ENCODE measurements at places on chromosomes 4 and X.

- no peak for DNase-seq
Measured at GRCh38 chr4:11467931-11468330, 39.2 kb upstream of the HS3ST1 start.

DNA sequence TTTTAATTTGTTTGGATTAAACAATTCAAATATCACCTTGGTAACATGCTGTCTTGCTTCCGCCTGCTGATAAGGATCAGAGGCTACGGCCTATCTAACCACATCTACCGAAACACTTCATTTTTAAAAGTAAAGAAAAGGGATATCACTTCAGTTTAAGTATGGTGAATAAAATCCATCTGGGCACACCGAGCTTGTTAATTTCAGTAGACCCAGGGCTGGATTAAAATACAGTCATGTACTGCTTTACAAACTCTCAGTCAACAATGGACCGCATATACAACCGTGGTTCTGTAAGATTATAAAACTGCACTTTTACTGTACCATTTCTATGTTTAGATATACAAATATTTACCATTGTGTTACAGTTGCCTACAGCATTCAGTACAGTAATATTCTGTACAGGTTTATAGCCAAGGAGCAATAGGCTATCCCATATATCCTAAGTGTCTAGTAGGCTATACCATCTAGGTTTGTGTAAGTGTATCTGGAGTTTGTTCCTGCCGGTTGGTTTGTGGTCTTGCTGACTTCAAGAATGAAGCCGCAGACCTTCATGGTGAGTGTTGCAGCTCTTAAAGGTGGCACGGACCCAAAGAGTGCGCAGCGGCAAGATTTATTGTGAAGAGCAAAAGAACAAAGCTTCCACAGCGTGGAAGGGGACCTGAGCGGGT, 40.0 kb downstream of the SEPTIN11 start:
- no peak for DNase-seq

DNA sequence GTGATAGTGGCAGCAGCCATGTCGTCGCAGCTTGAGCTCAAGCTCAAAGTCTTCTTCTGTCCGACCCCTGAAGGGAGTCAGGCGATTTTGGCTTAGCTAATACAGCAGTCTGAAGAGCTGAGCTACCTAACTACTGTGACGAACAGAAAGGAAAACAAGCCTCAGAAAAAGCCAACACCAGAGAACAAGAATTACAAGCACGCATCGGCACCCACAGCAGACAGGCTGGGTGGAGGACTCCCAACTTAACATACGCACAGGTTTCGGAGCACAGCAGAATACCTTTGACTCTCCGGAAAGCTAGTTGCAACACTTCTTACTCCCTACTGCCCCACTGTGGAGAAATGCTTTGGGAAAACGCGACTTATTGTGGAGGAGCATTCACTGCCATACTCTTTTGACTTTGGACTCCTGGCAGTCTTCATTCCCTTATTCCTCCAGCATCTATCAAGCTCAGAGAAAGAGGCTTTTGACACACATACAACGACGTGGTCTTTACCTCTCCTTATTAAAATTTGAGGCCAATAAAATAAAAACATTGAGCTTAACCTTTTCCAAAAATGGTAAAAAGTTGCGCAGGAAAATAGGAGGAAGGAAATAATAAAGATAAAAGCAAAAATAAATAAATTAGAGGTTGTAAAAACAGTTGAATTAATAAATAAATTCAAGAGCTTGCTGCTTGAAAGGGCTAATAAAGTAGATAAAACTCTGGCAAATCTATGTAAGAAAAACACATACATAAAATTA, 41.3 kb upstream of the GPC3 start:
- DNase-seq = no peak

- no peak for DNase-seq
Measured at GRCh38 chr4:147313108-147313507, 167.8 kb upstream of the EDNRA start.

- DNase-seq = no peak
Measured at GRCh38 chrX:1852082-1852481, 237.2 kb downstream of the ASMT start.

DNA sequence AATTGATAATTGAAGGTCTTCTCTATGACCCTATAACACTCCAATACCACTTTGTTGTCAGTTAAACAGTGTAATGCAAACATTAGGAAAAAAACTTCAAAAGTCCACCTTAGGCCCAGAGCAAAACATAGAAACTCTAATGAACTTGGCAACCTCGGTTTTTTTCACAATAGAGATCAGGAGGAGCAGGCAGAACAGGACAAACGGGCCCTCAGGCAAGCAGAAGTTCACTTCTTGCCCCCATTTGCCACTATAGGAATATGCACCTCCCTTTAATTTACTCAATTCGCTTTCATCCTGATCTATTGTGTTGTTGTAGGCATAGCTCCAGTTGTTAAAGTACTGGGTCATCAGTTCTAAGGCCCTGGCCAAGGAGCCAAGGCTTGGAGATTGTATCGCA, 18.2 kb downstream of the ACOX3 start:
- DNase-seq = no peak

DNA sequence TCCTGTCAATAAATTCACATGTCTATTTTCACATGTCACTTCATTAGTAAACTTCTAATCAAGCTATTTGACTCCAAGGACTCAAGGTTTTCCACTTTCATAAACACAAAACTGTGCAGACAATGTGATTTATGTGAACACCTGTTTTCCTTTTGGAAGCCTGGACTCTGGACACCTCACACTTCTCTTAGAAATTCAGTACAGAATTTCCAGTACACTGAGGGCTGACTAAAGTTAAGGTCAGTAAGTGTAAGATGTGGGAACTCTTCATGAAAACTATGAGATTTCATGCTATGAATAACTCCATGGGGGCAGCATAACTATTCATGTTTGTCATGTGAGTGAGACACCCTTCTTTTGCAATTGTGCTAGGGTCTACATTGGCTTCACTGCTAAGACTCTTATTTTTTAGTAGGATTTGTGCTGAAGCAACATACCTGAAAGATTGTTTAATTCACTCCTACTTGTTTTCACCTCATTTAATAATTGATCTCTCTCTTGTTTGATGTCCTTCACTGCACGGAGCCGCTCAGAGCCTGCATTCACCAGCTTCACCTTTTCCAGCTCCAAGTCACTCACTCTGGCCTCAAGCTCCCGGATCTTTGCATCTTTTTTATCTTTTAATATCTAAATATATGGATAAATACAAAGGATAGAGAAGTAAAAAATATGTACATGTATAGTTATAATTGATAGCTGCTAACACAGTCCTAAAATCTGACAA, 55.3 kb downstream of the STBD1 start:
- no peak for DNase-seq

GRCh38 chr4:182246401-182247205, 3.4 kb downstream of the TENM3 start:
- DNase-seq = no peak

DNA sequence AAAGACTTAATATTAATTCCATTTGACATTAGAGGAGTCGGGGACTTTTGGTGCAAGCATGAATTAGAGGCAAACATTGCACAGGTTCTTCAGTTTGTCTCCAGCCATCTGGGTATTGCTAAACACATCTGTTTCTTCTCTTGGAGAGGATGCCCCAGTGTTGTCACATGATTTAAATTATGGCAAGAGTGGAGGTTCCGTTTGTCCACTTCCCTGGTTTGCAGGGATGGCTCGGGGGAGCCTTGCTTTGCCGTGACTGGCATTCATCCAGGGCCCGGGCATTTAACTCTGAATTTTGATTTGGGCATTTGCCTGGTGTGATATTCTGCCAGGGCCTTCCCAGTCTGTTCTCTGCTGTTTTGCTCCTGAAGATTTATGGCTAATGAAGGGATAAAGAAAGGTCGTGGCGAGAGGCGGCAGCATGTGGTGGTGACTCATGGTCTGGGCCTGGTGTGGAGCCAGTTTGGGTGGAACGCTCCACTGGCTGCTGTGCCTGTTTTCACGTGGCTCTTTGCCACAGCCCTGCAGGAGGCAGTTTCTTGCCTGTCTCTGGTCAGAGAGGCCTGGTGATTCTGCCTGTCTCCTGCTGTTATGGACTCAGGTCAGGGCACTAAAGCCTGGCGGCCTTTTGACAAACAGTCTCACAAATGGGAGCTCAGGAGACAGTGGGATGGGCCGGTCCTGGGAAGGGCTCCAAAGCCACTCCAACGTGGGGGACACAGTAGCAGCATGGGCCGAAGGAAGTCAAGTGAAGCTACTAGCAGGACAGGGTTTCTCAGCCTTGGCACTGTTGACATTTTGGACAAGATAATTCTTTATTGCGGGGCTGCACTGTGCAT, 99.4 kb upstream of the PGRMC2 start:
- DNase-seq = peak; percentile 92

DNA sequence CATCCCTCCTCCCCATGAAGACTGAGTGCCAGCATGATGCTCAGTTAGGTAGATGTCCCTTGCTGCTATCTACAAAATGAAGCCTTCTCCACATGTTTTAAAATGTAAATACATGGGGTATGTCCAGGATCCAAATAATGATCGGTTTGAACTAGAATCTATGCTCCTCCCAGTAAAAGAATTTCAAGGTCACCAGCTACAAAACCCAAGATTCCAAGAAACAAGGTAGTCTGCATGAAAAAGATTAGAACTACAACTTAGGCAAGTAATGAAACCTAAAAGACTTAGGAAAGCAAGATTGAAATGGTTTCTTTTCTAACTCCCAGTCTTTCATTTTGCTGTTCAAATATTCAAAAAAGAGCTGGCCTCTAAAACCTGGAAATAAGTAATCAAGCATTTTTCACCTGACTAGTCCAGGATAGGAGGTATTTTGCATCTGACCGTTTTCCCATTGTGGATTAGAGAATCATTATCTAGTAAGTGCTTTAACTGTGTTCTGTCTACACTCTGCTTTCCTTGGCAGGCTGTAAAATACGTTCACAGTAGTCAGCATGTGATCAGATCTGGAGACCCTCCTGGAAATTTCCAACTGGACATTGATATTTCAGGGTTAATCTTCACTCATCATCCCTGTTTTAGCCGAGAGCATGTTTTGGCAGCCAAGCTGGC, 57.4 kb downstream of the CC2D2A start:
- no peak for DNase-seq

- DNase-seq = no peak
Measured at GRCh38 chr4:5813882-5814255, 79.0 kb downstream of the CRMP1 start.

GRCh38 chr4:47641755-47642154, 156.7 kb downstream of the ATP10D start:
- no peak for DNase-seq

GRCh38 chr4:153539422-153539821, 73.3 kb downstream of the TMEM131L start:
- no peak for DNase-seq

- DNase-seq = no peak
Measured at GRCh38 chrX:38069991-38070390, 63.6 kb downstream of the SYTL5 start.

- DNase-seq = no peak
Measured at GRCh38 chr4:184471881-184472613, 2.3 kb downstream of the IRF2 start.

DNA sequence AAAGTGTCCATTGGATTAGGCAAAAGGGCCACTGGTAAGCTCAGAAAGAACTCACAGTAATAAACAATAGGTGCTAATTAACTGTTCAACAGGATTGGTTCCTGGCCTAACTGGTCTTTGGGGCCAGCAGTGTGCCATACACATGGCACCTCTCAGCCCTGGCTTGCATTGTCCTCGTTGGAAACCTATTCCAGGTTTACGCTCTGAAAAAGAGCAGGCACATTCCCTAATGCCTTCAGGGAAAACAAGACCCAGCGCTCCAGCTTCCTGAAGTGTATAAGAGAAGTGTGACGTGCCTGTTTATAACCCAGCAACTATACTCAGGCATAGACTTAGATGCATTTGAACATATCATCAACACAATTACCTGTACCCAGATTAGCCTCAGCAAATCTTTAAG, 51.9 kb upstream of the RBM47 start:
- no peak for DNase-seq

- no peak for DNase-seq
Measured at GRCh38 chrX:55342533-55343501, 78.1 kb upstream of the PAGE3 start.

- DNase-seq = no peak
Measured at GRCh38 chr4:118850488-118851173, 14.7 kb upstream of the SEC24D start.

- DNase-seq = no peak
Measured at GRCh38 chr4:165013691-165014090, 18.1 kb upstream of the TRIM60 start.

DNA sequence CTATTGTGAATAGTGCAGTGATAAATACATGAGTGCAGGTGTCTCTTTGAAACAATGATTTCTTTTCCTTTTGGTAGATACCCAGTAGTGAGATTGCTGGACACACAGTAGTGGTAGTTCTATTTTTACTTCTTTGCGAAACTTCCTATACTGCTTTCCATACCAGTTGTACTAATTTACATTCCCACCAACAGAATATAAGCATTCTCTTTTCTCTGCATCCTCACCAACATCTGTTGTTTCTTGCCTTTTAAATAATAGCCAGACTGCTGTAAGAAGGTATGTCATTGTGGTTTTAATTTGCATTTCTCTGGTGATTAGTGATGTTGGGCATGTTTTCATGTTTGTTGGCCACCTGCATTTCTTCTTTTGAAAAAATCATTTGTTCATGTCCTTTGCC, 105.9 kb downstream of the COL4A6 start:
- DNase-seq = no peak

GRCh38 chr4:45078201-45078600, 351.8 kb upstream of the GNPDA2 start:
- DNase-seq = no peak

GRCh38 chrX:1453951-1454785, 1.5 kb upstream of the ASMTL start:
- peak; percentile 90 for DNase-seq

DNA sequence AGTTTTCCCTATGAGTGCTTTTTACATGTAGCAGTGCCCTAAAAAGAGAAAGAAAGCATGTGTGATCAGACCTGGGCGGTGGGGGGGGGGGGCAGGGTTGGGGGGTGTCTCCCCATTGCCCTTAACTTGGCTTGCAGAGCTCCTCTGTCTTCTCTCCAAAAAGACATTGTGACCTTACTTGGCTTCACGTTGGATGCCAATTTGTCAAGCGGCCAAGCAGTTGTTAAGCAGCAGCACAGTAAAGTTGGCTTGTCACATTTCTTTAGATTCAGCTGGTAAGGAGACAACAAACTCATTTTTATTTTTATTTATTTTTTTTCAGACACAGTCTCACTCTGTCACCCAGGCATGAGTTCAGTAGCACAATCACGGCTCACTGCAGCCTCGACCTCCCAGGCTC, 57.3 kb upstream of the ZNF157 start:
- no peak for DNase-seq
